Activated CD4-positive, alpha-beta T cell treated with anti-CD3 and anti-CD28 coated beads, Interleukin-2, amount 10 ng/mL, durations not matched to agents 7 days and 5 days (primary cell): ENCODE measurements at places on chromosomes 16 and 17. TPM values are rescaled to one million over a fixed set of nuclear protein-coding genes. Genes with fewer than 3 reads are reported as not detected.

ZNF750 gene
- total RNA-seq, result not detected

DNA sequence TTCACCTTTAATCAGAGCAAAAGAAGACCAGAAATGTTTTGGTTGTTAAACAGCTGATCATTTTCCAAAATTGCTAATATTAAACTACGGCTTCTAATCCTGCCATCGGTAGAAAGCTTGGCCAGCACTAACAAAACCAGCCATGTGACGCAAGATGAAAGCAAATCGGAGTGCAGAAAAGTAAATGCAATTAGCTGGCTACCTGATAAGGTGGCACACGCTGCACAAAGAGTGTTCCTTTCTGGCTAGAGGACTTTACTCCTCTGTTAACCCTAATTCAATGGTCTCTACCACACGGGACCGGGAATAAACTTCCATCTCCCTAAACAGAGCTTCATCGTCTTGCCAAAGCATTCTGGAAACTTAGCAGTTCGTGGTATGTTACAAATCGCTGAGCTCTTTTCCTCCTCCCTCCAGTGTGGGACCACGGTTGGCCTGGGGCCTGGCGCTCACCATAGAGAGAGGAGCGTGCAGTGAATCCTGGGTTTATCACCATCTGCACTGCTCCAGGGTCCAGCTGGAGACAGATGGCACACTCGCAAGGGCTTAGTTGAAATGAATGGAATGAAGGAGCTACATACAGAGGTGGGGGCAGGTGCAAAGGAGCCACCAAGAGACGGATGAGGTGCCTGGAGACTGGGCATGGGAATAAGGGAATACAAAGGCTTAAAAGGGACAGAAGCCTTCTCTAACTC lies 10.1 kb upstream of the COG1 start:
- no peak for DNase-seq

GRCh38 chr17:4576161-4576558 lies 8.2 kb upstream of the SMTNL2 start:
- no peak for DNase-seq

- DNase-seq, result no peak
Measured at GRCh38 chr17:36001110-36001771, at the start of gene CCL15. Gene CCL15, minus strand, starts transcription at chr17:36001553. Its CDS starts 61 bp downstream, at chr17:36001492.

GRCh38 chr17:52885882-52886281 lies 727.4 kb upstream of the CA10 start:
- DNase-seq, result no peak

ADAP2 gene
- 1.1 TPM for total RNA-seq

DNA sequence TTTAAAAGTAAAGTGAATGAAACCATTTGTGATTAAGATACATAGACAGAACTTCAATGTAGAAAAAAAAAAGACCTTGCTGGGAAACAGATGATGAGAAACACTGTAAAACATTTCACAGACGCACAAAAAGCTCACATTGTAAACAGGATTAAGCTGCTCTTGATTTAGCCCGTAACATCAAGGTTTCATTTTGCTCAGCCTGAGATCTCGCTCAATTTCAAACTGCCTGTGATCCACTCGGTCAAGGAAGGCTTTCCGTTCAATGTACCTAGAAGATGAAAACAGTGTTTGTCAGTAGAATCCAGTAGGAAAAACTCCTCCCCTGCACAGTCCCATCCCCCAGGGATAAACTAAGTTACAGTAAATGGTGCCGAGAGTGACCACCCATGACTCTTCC lies 42.3 kb upstream of the BCAR1 start:
- DNase-seq, result no peak

DNA sequence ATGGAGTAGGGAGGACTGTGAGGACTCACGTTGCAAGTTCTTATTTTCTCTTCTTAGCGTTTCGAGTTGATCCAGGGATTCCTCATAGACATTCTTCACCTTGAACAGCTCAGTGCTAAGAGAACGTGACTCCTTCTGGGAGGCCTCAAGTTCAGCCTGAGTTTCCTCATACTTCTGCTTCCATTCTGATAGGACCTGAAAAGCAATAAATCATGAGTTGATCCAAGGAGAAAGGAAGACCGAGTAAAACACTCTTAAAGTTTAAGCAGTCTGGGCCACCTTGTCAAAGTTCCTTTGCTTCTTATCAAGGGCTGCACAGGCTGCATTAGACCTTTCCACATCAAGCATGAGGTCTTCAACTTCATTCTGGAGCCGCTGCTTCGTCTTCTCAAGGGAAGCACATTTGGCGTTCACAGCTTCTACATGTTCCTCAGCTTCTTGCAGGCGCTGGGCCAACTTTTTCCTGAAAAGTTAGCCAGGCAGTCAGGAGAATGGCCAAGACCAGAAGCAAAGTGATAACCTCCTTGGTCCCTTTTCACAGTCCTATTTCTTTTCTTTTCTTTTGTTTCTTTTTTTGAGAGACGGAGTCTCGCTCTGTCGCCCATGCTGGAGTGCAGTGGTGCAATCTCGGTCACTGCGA lies 23.8 kb upstream of the MYH13 start:
- DNase-seq, result no peak
